ENCODE measurements at places on chromosomes 1 and 21. TPM values are rescaled to one million over a fixed set of nuclear protein-coding genes. Genes with fewer than 3 reads are reported as not detected.

DNA sequence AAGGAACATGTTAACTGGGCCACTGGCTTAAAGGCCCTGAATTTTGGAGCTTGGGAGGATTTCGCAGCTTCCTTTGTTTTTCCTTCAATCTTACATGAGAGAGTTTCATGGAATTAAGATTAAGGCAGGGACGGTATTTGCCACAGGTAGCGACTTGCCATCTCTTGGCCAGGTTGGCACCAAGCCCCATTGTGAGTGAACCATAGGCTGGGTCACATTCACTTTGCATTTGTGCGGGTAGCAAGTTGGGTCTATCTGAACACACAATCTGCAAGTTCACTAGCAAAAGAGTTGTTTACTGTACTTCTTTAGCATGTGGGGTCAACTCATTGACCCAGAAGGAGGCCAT lies 106.2 kb upstream of the ATP1A1 start:
- no peak for DNase-seq

- DNase-seq, result no peak
These were observed 550 bp downstream of the ARHGEF16 start for GRCh38 chr1:3454811-3455618.

- DNase-seq, result no peak
These were observed 825 bp downstream of the TMEM39B start for GRCh38 chr1:32073299-32074229.

DNA sequence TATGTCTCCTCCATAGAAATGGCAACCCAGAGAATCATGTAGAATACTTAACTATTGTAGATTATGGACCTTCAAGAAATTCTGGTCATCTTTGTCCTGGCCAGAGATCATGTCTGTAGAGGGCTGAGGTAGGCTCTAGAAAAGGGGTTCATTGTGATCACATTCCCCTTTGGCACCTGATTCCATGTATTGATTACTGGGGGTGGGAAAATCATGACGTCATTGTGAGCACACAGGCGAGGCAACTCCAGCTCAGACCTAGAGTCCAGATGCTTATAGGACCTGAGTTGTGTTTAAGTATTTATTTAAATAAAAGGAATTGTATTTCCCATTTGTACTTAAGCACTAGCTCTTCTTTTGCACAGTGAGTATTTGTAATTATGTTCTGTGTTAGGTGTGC lies 93.1 kb downstream of the OSBPL9 start:
- DNase-seq, result no peak

DNA sequence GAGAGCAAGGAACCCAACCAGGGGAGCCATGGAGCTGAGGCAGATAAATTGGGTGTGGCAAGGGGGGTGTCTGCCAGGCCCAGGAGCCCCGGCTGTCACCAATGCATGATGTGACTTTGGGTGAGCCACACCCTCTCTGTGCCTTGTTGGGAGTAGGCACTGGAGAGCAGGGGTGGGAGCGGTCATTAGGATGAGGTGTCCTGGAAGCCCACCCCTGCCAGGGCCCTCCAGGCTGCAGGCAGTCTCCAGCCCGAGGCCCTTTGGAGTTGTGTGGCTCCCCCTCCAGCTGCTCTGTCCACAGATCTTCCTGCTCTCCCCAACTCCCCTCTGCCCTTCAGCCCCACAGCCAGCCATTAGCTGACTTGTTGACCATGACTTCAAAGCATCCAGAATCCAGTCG lies 11.4 kb downstream of the MX2 start:
- no peak for DNase-seq

DNA sequence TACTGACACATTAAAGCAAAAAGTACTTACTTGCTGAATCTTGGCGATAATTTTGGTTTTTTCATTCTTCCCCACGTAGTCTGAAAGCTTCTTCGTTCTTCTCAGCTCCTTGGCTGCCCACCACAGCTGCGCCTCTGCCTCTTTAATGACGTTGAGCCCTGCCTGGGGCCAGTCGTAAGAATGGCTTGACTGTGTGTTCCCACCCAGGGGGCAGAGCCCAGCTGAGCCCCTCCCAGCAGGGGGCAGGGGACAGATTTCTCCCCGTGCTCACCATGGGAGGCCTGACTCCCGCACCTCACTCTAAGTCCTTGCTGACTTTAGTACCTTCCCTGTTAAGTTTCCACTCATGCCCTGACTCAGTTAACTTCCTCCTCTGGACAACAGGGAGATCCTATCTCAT lies 9.0 kb downstream of the CFAP298 start:
- DNase-seq, result no peak

The IVL gene
- not detected for total RNA-seq

The MAP1LC3C gene
- total RNA-seq, result not detected

The CACHD1 gene
- 5.9 TPM for total RNA-seq

The E2F2 gene
- 0.36 TPM for total RNA-seq

The TSPEAR gene
- total RNA-seq, result not detected
